ENCODE measurements at places on chromosomes 13 and 19. TPM values are rescaled to one million over a fixed set of nuclear protein-coding genes. Genes with fewer than 3 reads are reported as not detected.

Gene CCL25
- not detected for total RNA-seq

Gene KLF2
- 1.3 TPM for total RNA-seq

Gene ZNF208
- total RNA-seq: under 0.01 TPM

Gene SIGLECL1
- total RNA-seq: not detected

Gene ZNF99
- total RNA-seq: not detected

Gene SYNE4
- total RNA-seq: 3.4 TPM

Gene PGLYRP1
- not detected for total RNA-seq

Gene ZNF555
- total RNA-seq: 5.3 TPM

Gene HIPK4
- total RNA-seq: not detected

Gene CNFN
- total RNA-seq: 5.2 TPM

Gene NFKBIB
- total RNA-seq: 19.8 TPM

Gene TEX29
- not detected for total RNA-seq

Gene GNG14
- not detected for total RNA-seq

Gene SERP2
- 7.9 TPM for total RNA-seq

Gene LILRB5
- not detected for total RNA-seq

Gene TINCR
- total RNA-seq: not detected

Measured in mesangial cell (primary cell).